ENCODE measurements at places on chromosomes 16 and 17.

GRCh38 chr16:58815181-58815888 lies 81.2 kb upstream of the GOT2 start:
- DNase-seq: no peak

DNA sequence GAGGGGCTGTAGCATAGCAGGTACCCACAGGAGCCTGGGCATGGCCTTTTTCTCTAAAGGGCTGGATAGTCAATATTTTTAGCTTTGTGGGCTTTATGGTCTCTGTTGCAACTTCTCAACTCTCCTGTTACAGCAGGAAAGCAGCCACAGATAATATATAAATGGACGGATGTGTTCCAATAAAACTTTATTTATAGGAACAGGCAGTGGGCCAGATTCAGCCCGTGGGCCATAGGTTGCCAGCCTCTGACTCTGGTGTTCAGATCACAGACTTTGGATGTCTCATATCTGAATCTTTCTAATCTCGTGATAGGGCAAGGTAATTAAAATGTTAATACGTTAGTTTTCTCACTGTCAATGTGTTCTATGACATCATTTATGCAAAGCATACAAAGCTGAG lies 136.4 kb downstream of the WWOX start:
- DNase-seq: no peak

DNA sequence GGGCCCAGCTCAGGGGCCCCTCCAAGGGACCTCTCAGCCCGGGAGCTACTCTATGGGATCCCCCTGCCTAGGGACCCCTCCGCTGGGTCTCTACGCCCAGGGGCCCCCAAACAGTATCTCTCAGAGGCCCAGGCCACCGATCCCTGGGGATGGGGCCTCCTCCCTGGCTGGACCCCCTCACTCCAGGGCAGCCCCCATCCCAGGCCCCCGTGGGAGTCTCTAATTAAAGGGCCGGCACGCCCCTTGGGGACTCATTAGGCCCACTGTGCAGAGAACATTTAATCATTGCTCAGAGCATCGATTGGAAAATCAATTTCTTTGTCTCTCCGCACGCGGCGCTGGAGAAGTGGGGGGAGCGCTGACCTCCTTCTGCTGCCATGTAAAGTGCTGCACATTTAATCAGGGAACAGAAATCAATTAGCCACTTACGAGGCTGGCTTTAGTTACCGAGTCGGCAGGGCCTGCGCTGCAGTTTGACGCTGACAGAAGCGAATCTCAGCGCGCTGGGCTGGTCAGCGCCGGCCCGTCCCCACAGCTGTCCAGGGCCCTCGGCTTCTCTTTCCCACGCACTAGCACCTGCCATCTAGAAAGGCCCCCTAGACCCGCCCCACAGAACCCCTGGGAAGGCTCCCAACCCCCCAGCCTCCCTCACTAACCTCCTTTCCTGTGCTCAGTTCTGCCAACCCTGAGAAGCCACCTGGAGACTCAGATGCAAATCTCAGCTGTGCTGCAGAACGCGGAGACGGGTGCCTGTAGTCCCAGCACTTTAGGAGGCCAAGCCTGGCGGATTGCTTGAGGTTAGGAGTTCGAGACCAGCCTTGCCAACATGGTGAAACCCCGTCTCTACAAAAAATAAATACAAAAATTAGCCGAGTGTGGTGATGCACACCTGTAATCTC lies 20.2 kb upstream of the C1QL1 start:
- no peak for DNase-seq

- DNase-seq: no peak
These were observed 35.4 kb upstream of the ADGRG1 start for GRCh38 chr16:57593021-57593420.

- no peak for DNase-seq
These were observed 98.9 kb upstream of the CDC42EP4 start for GRCh38 chr17:73410586-73411312.

DNA sequence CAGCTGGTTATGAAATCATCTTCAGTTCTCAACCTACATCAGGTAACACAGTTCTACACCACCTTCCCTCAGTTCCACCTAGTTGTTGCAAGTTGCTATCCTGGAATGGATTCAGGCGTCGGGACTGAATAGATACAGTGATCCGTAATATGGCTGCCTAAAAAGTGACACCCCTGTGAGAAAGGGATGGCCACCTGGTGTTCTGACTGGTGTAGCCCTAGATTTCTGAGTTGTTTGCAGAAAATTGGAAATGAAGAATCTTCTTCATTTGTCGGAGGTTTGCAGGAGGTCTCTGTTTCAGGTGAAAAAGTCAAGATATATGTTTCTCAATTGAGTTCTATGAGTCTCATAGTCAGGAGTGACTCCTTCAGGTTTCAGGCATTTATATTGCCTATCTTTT lies 225.8 kb upstream of the ELAC2 start:
- no peak for DNase-seq

GRCh38 chr16:85553436-85554113 lies 59.5 kb upstream of the GSE1 start:
- no peak for DNase-seq

- no peak for DNase-seq
These were observed 6.8 kb downstream of the COTL1 start for GRCh38 chr16:84611041-84611440.

DNA sequence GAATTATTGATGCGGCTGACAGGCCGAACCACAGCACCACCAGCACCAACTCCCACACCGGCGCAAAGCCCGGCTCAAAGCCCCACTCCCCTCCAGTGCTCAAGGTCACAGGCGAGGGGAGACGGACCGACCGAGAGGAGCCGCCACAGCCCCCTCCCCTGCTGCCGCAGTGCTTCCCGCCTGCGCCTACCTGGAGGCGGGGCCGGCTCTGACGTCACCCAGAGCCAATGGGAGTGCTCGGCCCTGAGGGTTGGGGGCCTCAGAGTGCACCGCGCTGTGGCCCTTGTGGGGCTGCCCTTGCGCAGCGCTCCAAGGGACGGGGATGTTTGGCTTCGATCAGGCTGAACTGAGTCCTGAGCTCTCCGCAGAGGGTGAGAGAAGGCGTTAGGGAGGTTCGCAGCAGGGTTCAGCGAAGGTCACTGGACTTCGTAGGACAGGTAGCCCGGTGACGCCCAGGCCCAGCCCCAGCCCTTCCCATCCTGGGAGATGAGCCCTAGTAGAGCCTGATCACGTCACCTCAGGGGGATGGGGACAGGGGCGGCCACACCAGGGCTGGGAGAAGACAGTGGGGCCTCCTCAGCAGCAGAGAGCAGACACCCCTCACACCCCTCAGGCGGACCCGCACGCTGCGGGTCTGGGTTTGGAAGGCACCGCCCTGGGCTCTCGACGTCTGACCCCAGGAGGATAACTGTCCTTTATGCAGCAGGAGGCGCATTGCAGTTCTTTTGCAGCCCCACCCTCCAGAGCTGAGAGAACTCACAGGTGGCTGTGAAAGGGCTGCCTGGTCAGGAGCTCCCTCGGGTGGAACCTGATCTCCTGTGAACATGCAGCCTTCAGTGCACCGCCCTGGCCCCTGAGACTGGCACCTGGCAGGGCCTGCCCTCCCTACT lies 1.5 kb downstream of the NDRG4 start:
- no peak for DNase-seq

DNA sequence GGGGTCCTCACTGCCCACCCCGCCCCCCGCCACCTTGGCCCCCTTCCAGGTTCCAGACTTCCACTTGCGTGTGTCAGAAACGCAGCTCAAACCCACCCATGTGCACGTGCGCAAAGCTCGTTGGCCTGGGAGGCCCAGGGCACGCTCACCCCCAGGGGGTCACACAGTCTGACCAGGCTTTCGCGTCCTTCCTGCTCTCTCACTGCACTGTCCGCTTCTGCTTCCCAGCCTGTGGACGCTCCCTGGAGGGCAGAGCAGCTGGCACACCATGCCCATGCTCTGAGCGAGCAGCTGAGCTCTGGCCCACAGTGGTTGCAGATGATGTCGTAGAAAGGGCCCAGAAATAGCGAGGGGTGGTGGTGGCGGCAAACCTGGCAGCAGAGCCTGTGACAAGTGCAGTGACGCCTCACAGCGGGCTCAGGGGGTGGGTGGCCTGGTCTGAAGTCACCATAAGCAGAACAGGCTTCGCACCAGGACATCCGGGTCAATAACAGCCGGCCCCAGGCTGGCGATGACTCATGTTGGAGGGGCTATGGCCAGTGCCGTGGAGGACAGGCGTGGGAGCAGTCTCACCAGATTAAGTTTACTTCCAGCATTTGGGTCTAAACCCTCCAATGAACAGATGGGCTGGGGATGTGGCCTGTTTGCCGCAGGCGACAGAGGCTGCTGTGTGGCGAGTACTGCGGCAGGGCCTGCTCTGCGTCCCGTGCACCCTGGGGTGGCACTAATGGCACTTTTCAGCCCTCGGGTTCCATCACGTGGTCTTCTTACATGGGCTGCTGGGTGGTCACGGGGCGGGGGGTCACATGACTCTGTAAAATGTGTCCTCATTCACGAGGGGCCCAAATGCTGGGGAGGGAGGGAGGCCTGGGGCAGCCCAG lies 49.0 kb downstream of the NT5M start:
- no peak for DNase-seq

- peak; percentile 59 for DNase-seq
These were observed 43.3 kb downstream of the PGS1 start for GRCh38 chr17:78421534-78422266.

DNA sequence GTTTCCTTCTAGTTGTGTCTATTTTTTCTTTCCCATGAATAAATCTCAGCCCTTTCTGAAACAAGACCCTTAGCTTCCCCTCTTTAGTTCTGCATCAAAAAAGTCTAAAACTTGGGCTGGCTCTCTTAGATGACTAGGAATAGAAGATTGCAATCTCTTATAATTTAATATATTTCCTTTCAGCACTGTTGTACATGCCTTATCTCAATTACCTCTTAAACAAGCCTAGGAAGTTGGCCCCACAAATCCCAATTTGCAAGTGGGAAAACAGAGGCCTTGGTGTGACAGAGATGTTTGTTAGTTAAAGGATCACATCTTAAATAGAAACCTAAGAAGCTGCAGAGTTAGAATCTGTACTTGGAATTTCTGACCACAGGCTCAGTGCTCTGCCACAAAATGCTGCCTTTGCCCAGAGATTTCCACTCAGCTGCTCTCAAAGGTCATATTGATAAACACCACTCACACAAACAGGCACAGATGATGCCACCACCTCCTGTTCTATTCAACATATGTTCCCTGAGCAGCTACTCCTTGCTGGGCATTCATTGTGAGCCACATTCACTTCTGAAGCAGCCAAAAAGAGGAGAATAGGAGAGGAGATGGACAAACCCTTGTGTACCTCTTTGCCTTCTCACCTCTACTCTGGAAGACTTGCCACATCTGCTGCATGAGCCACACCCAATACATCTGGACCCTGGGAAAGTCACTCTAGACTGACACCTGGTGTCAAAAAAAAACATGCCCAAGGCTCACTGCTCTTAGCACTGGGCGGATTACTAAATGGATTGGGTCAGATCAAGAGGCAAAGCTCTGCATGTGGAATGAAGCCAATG lies 5.5 kb downstream of the CCDC182 start:
- DNase-seq: no peak

DNA sequence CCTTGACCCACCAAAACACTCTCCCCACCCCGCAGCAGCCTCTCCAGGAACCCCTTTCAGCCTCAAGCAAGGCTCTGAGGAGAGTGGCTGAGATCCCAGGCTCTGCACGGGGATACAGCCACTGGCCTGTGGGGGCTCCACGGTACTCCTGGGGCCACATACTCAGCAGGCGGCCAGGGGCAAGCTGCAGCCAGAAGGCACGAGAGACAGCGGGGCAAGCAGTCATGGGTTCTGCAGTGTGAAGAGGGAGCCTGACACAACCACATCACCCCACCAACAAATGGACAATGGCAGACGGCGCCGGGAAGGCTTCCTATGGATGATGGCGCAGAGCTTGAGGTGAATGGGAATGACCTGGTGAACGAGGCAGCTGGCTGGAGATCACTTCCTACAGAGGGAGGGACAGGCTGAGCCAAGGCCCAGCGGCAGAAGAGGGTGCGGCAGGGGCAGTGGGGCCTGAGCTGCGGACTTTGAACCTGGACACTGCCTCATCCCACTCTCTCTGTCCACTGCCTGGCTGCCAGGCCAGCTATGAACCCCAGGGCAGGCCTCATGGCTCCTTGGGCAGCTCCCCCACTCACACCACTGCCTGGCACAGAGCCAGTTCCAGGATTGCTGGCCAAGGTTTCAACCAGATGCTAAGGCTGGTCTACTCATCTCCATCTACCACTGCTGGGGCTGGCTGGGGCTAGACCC lies 10.8 kb upstream of the BCAR1 start:
- DNase-seq: no peak

DNA sequence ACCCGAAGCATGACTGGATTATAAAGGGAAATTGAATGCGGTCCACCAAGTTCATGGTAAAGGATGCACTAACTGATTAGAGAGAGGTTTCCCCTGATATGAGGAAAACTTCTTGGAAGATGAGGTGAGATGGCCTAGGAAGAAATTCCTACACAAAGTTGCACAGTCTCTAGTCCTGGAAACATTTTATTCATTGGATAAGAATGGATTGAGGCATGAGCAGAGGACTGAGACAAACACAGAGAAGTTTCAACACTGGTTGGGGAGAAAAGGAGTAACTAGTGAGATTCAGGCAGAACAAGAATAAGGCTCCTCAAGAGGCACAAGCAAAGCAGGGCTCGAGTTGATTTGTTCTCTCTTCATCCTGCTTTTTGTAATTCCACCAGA lies 2.0 kb upstream of the CCL2 start:
- DNase-seq: no peak

GRCh38 chr16:69402439-69402838 lies 16.6 kb upstream of the TERF2 start:
- no peak for DNase-seq

DNA sequence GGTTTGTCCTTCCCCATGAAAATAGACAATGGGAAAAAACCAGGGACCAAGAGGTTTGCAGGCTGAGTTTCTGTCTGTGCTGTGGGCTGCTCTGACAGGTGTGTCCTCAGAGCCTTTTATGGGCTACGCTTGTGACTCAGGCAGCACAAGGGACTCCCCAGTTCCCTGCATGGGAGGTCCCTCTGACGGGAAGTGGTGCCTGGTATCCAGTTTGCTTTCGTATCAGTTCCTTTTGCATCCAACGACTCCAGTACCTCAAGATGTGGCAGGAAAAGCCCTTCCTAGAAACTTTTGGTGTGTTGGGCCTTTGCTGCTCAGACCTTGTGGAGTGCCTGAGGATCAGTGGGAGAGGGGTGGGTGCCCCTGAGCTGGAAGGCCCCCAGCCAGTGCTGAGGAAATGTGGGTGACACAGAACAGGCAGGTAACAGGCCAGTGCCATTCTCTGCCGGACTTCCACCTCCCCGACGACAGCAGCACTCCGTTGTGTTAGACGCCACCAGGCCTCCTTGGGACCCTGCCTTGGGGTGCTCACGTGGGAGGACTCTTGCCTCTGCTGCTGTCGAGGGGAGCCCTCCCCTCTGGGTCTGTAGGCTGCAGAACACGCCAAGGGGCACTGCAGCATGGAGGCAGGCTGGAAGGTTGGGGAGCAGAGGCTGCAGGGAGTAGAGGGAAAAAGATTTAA lies 38.4 kb upstream of the IRF8 start:
- no peak for DNase-seq

All from activated CD4-positive, CD25-positive, alpha-beta regulatory T cell treated with anti-CD3 and anti-CD28 coated beads, Interleukin-2, amount 50 U/mL, for 16 hours (primary cell).